Activated T-cell treated with anti-CD3 and anti-CD28 coated beads, Interleukin-2, amount 50 U/mL, for 72 hours (primary cell): ENCODE measurements at places on chromosomes 6 and 20. TPM values are rescaled to one million over a fixed set of nuclear protein-coding genes. Genes with fewer than 3 reads are reported as not detected.

- no peak overlapping the region for H3K27ac ChIP-seq
- DNase-seq = no peak
- no peaks in the 10 kb centered on the region for H3K36me3 ChIP-seq
- no peak overlapping the region for H3K4me3 ChIP-seq
- peaks cover 20% of the 10 kb centered on the region for H3K27me3 ChIP-seq
Measured at GRCh38 chr6:44681761-44682160, 294.3 kb downstream of the CDC5L start.

DNA sequence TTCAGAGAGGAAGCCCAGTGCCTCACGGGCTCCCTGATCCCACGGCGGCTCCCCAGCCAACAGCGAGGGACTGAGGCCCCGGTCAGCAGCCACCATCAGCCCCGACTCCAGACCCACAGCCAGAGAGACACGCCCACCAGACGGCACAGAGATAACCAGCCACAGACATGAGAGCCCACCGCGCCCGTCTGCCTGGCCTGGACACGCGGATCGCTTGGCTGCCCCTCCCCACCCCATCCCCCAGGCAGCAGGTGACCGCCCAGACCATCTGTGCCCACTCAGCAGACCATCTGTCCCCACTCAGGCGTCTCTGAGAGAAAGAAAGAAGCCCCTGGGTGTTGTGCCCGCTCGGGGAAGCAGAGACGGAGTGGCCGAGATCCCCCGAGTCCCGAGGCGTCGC is 55.5 kb upstream of the CHRNA4 start:
- no peaks in the 10 kb centered on the region for H3K36me3 ChIP-seq
- H3K4me1 ChIP-seq = no peaks in the 10 kb centered on the region
- DNase-seq = no peak
- no peak overlapping the region for H3K27ac ChIP-seq
- H3K27me3 ChIP-seq = no peaks in the 10 kb centered on the region

GRCh38 chr20:33023439-33024242 is 7.8 kb upstream of the BPIFB6 start:
- no peak for DNase-seq
- H3K27me3 ChIP-seq = no peaks in the 10 kb centered on the region
- H3K4me3 ChIP-seq = no peak overlapping the region
- no peaks in the 10 kb centered on the region for H3K4me1 ChIP-seq

DNA sequence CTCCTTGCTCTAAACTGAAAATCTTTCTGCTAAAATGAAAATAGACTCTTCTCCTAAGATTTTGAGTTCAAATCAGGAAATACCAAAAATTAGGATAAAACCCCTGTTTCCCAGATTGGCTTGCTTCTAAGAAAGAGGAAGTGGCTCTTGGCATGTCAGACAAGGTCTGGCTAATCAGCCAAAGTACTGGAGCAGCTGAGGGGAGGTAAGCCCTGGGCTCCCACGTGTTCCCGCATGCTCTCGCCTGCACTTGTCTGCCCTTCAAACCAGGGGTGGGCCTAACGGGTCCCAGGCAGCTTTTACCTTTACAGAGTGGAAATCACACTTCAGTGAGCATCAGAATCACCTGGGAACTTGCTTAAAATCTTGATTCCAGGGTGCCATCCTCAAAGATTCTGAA is 43.2 kb upstream of the GABRR1 start:
- no peaks in the 10 kb centered on the region for H3K27me3 ChIP-seq
- no peak overlapping the region for H3K27ac ChIP-seq
- DNase-seq = no peak
- peaks cover 7% of the 10 kb centered on the region for H3K4me1 ChIP-seq
- no peak overlapping the region for H3K4me3 ChIP-seq

The CST2 gene
- not detected for total RNA-seq
